ENCODE measurements at places on chromosomes 5 and 9. TPM values are rescaled to one million over a fixed set of nuclear protein-coding genes. Genes with fewer than 3 reads are reported as not detected.

DNA sequence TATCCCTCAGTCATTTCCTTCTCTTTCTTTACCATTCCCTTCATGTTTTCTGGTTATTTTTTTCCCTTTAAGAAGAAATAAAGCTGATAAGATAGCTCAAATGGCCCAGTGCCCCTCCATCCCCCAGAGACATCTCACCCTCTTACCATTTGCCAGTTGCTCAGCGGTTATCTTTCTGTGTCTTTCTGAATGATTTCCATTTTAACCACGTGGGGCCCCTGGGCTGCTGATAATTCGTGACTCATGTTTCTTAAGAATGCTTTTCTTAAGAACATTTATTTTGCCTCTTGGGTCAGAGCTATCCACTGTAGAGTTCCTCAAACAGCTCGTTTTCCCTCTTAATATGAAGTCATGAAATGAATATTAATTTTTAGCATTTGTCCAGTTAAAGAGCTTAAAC is 147.8 kb downstream of the MAST4 start:
- DNase-seq = peak; percentile 86

DNA sequence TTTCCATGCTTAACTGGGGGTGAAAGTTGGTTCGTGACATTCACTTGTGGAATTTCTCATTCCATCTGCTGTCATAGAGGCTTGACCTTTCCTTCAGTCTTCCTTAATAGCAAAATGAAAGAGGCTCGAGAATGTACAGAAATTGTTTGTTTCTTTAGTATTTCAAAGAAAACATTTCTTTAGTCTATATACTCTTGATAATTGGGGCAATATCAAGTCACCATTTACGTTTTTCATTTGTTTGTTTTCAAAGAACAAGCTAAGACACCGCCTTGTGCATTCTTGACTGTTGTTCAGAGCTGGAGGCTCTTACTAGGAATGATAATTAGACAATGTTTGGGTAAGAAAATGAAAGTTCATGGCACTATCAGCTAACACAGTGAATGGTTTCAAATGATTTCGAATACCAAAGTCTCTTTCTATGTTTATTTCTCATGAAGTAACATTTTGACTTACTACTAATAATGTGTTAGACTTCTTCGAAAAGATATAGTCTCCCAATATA is 835.4 kb downstream of the SEMA5A start:
- DNase-seq = no peak

- peak; percentile 31 for DNase-seq
These were observed 9.2 kb upstream of the MXD3 start for GRCh38 chr5:177320879-177321278.

The PCDHA10 gene
- total RNA-seq = 0.59 TPM

DNA sequence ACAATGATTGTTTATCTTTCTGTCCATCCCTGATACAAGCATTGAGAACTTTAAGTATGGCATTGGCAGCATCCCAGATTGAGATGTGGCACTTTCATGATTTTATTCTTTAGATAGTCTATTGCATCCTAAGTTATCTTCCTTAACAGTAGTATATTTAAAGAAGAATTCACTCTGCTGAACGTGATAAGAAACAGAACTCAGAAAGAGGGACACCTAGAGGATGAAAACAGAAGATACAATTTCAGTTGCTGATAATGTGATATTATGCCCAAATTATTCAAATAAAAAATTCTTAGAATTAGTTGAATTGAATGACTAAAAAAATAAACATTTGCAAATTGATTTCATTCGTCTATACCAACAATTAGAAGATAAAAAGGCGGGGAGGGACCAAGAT is 218.1 kb upstream of the DMRTA1 start:
- DNase-seq = no peak

- DNase-seq = peak; percentile 59
These were observed 25.4 kb upstream of the AGXT2 start for GRCh38 chr5:35073160-35073559.

DNA sequence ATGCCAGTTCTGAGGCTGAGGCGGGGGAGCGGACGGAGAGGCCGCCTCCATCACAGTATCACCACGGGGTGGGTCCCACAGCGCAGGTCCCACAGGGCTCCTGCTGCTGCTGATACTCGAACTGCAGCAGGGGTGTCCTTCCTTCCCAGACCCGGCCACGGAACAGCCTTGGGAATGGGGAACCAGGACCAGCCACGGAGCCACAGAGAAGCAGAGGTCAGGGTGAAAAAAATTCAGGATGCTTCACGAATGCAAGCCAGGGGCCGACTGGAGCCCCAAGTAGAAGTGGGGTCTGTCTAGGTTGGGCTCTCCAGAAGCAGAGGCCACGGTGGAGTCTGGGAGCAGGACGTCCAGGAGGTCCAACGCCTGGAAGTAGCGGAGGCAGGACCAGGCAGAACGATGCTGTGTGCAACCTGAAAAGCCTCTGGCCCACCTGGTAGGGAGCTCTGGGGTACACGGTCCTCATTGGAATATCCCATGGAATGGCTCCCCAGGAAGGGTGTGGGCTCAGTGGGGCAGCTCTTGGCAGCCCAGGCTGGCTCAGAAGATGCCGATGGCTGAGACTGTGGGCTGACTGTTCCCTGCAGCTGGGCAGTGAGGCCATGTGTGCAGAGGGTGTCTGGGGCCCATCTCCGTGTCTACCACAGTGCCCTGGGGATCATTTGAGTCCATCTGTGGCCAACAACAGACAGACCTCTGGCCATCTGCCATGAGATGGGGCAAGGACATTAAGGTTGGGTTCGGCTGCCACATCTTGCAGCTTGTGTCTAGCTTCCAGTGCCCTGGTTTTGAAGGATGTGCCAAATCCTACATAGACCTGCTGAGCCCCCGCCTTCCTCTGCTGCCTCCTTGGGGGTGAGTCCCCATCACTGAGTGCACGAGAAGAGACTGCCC is 66.9 kb upstream of the FCN1 start:
- DNase-seq = no peak

The ADAMTS13 gene
- 1.4 TPM for total RNA-seq

The STKLD1 gene
- 1.2 TPM for total RNA-seq

GRCh38 chr9:26863074-26863473 is 29.5 kb downstream of the CAAP1 start:
- no peak for DNase-seq

DNA sequence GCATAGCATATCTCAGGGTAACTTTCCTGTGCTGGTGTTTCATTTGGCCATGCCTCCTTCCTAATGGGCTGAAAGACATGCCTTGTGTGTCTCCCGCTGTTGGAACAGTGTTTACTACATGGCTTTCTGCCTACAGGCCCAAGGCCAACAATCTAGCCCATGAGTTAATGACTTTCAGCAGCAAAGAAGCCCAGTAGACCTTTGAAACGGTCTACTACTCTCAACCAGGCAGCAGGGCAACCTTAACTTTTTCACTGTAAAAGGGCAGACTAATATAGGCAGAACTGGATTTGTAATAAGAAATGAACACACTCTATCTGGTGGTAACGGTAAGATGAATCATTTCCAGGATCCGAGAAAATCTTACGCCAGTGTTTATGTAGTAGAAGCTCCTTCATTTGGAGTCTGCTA is 21.0 kb downstream of the C5orf15 start:
- no peak for DNase-seq

- DNase-seq = no peak
These were observed 232.4 kb downstream of the ESM1 start for GRCh38 chr5:54753034-54753433.

The KIF27 gene
- 6.2 TPM for total RNA-seq

GRCh38 chr5:124478264-124478663 is 268.2 kb downstream of the ZNF608 start:
- no peak for DNase-seq

- no peak for DNase-seq
These were observed 93.5 kb downstream of the JMY start for GRCh38 chr5:79329453-79329852.

The TOPORS gene
- 32.1 TPM for total RNA-seq
